ENCODE measurements at places on chromosomes 6 and 20. TPM values are rescaled to one million over a fixed set of nuclear protein-coding genes. Genes with fewer than 3 reads are reported as not detected.

PHACTR3 gene
- polyA plus RNA-seq: 1.8 TPM

TMEM14A gene
- 63.2 TPM for polyA plus RNA-seq

TCP11 gene
- polyA plus RNA-seq: not detected

GHRH gene
- not detected for polyA plus RNA-seq

SEL1L2 gene
- not detected for polyA plus RNA-seq

RPL7L1 gene
- 106 TPM for polyA plus RNA-seq

OPRL1 gene
- 1.6 TPM for polyA plus RNA-seq

NOX3 gene
- 0.24 TPM for polyA plus RNA-seq

CDH4 gene
- polyA plus RNA-seq: 0.20 TPM

SNAP91 gene
- polyA plus RNA-seq: 20.1 TPM

PTK6 gene
- polyA plus RNA-seq: 0.27 TPM

CAP2 gene
- polyA plus RNA-seq: 8.8 TPM

GDAP1L1 gene
- polyA plus RNA-seq: 2.4 TPM

CLIC5 gene
- 1.3 TPM for polyA plus RNA-seq

SYCP2 gene
- polyA plus RNA-seq: 2.7 TPM

RBM24 gene
- 0.80 TPM for polyA plus RNA-seq

ZC2HC1B gene
- not detected for polyA plus RNA-seq

MUC22 gene
- not detected for polyA plus RNA-seq

PREP gene
- 11.7 TPM for polyA plus RNA-seq

MOG gene
- not detected for polyA plus RNA-seq

GNMT gene
- 0.29 TPM for polyA plus RNA-seq

CEP250 gene
- 49.8 TPM for polyA plus RNA-seq

GTSF1L gene
- not detected for polyA plus RNA-seq

TRIM10 gene
- not detected for polyA plus RNA-seq

PNISR gene
- 161 TPM for polyA plus RNA-seq

DDX43 gene
- 0.51 TPM for polyA plus RNA-seq

PRL gene
- not detected for polyA plus RNA-seq

ZNF831 gene
- 0.16 TPM for polyA plus RNA-seq

CPNE5 gene
- polyA plus RNA-seq: 2.2 TPM

HRH3 gene
- polyA plus RNA-seq: 0.80 TPM

GSTA3 gene
- polyA plus RNA-seq: 76.4 TPM

CRISP2 gene
- polyA plus RNA-seq: not detected

MCHR2 gene
- polyA plus RNA-seq: not detected

DCDC2 gene
- 0.18 TPM for polyA plus RNA-seq

SIM1 gene
- polyA plus RNA-seq: not detected

SMIM13 gene
- polyA plus RNA-seq: 2.6 TPM

GLP1R gene
- polyA plus RNA-seq: not detected

BPI gene
- 0.18 TPM for polyA plus RNA-seq

ROS1 gene
- not detected for polyA plus RNA-seq

CDSN gene
- 0.03 TPM for polyA plus RNA-seq

SMAP1 gene
- 13.6 TPM for polyA plus RNA-seq

IMPG1 gene
- not detected for polyA plus RNA-seq

MPIG6B gene
- polyA plus RNA-seq: 0.07 TPM

OSTM1 gene
- 15.6 TPM for polyA plus RNA-seq

OPRM1 gene
- 0.27 TPM for polyA plus RNA-seq

LY6G6F gene
- not detected for polyA plus RNA-seq
